ENCODE measurements at places on chromosomes 16 and 17. TPM values are rescaled to one million over a fixed set of nuclear protein-coding genes. Genes with fewer than 3 reads are reported as not detected.
A peak's percentile ranks its signal among the peaks of the same experiment; 100 is the strongest.

GRCh38 chr17:2138318-2138717 lies 83.4 kb downstream of the HIC1 start:
- peak overlapping the region; percentile 47 for H3K27ac ChIP-seq
- no peaks in the 10 kb centered on the region for H3K27me3 ChIP-seq
- H3K4me1 ChIP-seq, result peaks cover 18% of the 10 kb centered on the region

The PRM3 gene
- not detected for total RNA-seq

GRCh38 chr17:42311240-42312034 lies 23.1 kb downstream of the STAT5A start:
- H3K4me3 ChIP-seq, result no peak overlapping the region
- peak overlapping the region; percentile 59 for H3K27ac ChIP-seq
- no peaks in the 10 kb centered on the region for H3K27me3 ChIP-seq
- peaks cover 21% of the 10 kb centered on the region for H3K4me1 ChIP-seq
- peak; percentile 98 for DNase-seq

The KRT33B gene
- total RNA-seq, result not detected

DNA sequence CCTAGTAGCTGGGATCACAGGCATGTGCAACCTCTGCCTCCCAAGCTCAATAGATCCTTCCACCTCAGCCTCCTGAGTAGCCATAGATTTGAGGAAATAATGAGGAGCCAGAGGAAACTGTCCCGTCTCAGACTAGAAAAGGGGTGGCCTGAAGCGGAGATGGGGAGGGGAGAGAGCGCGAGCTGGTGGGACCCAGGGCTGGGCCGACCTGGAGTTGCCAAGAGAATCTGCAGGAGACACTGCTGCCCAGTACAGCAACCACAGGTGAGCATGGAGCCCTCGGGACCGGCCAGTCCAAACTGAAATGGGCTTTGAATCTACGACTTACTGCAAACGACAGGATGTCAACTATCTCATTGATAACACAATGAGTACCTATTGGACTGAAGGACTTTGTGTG lies 24.3 kb downstream of the CD300A start:
- H3K27ac ChIP-seq, result no peak overlapping the region
- no peaks in the 10 kb centered on the region for H3K27me3 ChIP-seq
- DNase-seq, result no peak
- no peak overlapping the region for H3K4me3 ChIP-seq
- no peaks in the 10 kb centered on the region for H3K36me3 ChIP-seq

DNA sequence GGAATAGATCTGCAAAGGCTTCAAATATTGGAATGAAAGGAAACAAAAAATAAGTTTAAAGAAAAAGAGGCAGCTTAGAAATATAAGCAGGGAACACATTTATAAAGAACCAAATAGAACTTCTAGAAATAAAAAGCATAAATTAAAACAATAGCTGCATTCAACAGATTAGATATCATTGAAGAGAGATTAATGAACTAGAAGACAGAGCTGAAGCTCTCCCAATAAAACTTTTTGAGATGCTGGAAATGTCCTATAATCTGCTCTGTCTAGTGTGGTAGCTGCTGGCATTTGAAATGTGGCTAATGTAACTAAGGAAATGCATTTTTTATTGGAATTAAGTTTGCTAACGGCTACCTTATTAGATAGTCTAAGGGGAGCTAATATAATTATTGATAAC lies 115.6 kb downstream of the MAP2K4 start:
- H3K27me3 ChIP-seq, result no peaks in the 10 kb centered on the region
- H3K4me3 ChIP-seq, result no peak overlapping the region
- DNase-seq, result no peak
- H3K27ac ChIP-seq, result no peak overlapping the region

DNA sequence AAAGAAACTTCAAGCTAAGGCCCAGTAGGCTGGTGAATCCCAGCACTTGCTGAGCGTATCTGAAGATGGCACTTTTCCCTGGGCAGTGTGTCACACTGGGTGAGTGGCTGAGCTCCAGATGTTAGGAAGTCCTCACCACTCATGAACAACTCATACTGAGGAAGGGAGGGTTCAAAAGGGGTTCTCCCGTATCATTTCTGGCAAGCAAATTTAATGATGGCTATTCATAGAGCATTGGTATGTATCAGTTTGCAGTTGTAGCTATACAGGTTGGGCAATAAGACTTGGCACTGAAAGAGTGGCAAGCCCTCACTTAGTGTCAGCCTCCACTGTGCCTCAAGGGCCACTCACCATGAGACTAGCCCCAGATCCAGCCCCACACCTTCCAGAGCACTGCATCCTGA lies 10.7 kb downstream of the GFOD2 start:
- no peak for DNase-seq
- no peak overlapping the region for H3K4me3 ChIP-seq
- H3K4me1 ChIP-seq, result no peaks in the 10 kb centered on the region
- H3K27ac ChIP-seq, result no peak overlapping the region
